Umbilical cord (tissue), 2 donors: ENCODE measurements at places on chromosomes 13 and 19.

- no peak for DNase-seq
These were observed 180.0 kb downstream of the USP12 start for GRCh38 chr13:26991508-26992181.

GRCh38 chr13:26310470-26310869, 56.5 kb downstream of the CDK8 start:
- no peak for DNase-seq

GRCh38 chr19:3398900-3399278, 32.5 kb downstream of the NFIC start:
- DNase-seq, result no peak

GRCh38 chr13:59653916-59654315, 509.8 kb downstream of the DIAPH3 start:
- no peak for DNase-seq

- DNase-seq, result no peak
These were observed 152.4 kb downstream of the TEX29 start for GRCh38 chr13:111472559-111473460.

DNA sequence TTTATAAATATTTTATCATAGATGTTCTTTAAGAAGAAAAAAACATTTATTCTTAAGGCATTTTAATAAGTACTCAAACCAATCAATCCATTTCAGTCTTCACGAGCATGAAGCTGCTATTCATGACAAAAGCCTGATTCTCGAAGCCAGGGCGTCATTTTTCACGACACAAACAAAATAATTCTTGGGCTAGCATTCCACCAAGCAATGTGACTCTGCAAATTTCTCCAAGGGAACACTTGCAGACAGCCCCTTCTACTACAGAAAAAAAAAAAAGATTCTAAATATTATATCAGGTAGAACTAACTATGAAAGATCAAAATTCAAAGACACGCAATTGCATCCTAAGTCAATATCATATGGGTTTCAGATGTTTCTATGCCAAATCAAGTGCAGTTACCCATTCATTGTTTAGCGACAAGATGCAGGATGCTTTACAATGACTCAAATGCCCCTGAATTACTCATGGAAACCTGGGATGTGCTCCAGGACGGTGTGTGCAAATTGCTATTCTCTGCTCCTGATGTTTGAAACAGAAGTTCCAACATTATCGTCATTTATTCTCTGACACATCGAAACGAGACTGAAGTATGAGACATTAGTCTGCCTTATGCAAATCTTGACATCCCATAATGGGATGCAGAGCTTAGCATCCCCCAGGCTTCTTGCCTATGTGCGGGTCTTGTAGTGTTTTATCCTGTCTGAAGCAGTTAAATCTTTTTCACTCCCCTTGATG, 517.7 kb downstream of the MYO16 start:
- no peak for DNase-seq

DNA sequence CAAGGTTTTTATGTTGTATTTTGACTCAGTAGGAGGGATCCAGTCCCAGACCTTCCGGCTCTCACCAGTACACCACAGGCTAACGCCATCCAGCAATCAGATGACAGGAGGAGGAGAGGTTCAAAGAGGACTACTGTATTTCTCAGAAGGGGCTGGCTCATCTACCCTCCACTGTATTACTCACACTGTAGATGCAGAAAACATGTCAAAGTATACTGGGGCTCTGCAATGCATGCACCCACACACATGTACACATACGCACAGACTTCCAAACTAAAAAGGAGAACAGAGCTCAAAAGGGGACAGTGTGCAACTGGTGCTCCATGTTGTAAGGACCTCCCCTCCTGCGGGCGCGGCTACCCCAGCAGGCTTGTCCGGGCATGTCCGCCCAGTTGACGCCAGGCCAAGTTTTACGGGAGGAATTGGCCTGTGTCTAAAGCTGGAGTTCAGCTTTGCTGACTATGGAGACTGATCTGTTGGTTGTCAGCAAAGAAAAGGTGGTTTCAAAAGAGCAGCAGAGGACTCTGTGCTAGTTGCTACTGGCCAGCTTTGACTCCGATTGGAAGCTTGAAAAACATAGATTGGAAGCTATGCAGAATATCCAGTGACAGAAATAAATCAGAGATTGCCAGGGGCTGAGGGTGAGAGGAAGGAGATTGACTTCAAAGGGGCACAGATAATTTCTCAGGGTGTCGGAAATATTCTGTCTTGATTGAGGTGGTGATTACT, 314.2 kb downstream of the DLEU7 start:
- peak; percentile 88 for DNase-seq

DNA sequence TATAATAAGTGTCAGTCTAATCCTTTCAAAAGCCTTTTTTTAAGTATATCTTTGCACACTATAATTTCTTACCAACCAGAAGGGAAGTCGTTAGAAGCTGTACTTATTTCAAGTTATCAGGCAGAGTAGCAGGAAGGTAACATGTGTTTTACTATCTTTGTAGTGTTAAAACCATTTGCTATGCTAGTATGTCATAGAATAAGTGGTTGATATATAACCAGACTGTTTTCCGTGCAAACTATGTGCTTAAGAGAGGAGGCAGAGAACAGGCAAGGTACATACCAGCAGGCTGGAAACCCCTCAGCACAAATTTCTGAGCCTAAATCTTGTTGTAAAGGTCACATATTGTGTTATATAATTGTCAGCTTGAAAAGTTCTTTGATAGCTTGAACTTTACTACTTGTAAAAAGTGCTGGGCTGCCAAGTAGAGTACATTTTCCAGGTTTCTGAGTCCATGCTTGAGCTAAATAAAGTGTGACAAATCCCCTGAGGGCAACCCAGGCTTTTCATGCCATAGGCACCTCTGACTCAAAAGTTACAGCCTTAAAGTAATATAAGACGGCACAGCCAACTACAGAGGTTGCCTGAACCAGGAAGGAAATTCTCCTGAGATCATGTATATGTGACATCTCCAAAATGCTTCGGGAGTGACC, 1297.4 kb downstream of the PCDH9 start:
- no peak for DNase-seq

DNA sequence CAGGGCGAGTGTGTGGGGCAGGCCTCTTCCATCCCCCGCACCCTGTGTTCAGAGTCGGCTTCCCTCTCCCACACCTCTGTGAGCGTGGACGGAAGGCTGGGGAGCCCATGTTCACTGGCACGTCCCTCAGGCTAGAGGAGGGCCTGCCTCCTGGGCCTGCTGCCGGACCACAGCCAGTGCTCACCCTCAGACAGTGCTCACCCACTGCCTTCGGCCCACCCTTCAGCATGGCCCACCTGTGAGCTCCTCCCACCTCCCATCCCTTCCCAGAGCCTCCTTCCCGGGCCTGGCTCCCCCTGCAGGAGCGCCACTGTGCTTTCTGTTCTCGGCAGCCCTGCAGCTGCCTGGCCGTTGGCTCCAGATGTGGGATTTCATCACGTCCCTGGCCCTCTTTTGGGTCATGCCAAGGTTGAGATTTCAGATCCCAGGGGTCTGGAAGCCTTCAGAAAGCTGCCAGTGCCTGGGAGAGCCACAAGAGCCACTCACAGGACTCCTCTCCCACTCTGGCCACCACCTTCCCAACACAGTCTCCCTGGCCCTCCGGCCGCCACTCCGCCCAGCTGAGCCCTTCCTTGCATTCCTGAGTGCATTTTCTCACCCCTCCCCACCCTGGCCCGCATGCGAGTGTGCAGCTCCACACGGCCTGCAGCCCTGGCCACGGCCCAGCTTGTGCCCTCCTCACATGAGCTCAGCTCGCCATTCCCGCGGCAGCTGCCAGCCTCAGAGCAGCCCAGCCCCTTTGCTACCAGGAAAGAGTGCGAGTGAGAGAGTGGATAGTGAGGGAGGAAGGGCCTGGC, 25.3 kb downstream of the CAPN12 start:
- DNase-seq, result peak; percentile 61

GRCh38 chr19:58166708-58167280, 16.1 kb upstream of the ZNF274 start:
- DNase-seq, result no peak

DNA sequence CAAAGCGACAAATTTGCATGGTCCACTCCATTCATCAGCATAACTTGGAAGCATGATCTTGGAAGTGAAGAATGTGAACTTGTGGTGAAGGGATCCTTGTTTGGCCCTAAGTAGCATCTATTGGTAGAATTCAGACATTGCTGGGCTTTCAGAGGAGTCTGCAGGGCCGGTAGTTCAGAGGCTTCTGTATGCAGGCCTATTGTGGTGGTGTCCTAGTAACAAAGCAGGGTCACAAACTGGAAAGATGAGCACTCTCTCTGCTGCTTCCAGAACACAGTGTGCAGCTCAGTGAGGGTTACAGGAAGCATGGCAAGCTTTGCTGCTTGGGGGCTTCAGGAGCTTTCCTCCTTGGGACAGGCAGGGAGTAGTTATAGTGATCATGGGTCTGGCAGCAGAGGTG, 206.0 kb downstream of the TDRD3 start:
- DNase-seq, result no peak

- no peak for DNase-seq
These were observed 7.8 kb downstream of the ILF3 start for GRCh38 chr19:10661946-10662345.

- DNase-seq, result no peak
These were observed 199.1 kb downstream of the DCT start for GRCh38 chr13:94280349-94280748.

- DNase-seq, result no peak
These were observed 21.1 kb downstream of the LATS2 start for GRCh38 chr13:21040120-21040826.

- DNase-seq, result no peak
These were observed 4.2 kb downstream of the NCLN start for GRCh38 chr19:3189702-3190469.

DNA sequence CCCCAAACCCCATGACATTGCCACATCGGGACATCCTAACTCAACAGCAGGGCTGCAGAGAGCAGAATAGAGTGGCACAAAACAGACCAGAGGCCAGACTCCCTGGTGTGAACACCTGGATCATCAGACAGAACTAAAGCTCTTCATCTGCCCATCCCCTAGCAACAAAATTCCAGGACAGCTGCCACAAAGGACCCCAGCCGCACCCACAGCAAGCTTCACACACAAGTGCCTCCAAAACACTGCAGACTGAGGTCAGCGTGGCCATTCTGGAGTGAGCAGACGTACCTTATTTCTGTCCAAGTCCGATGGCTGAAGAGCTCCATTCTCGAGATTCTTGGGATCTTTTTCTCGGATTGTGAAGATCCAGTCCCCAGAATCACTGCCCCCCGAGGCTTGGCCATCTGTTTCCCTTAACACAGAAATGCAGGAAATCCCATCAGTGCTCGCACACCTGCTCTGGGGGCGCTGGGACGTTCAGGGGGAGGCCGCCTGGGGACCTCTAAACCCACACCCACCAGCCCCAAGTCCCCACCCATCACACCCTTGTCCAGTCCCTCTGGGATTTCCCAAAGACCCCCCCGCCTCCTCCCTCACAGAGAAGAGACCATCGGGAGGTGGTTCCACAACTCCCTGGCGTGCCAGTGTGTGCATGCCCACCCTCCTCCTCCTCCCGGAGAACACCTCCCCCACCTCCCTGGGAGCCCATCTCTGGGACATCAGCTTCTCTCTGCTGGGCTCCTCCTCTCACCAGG, 115.2 kb downstream of the STK24 start:
- no peak for DNase-seq

DNA sequence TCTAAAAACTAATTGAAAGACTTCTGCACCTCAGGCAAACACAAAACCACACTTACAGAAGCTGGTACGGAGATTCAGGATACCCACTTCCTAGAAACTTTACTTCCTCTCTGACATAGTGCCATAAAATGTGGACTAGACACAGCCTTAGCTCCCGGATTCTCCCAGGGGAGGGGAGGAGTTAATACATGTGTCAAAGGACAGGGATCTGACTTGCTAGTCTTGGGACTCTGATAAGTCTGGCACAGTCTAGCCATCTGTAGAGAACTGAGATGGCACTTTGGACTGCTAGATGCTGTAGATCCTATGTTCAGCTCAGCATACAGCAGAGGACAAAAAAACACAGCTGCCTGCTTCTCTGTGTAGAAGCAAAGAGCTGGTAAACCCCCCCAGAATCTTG, 769.8 kb upstream of the MIR17HG start:
- no peak for DNase-seq

DNA sequence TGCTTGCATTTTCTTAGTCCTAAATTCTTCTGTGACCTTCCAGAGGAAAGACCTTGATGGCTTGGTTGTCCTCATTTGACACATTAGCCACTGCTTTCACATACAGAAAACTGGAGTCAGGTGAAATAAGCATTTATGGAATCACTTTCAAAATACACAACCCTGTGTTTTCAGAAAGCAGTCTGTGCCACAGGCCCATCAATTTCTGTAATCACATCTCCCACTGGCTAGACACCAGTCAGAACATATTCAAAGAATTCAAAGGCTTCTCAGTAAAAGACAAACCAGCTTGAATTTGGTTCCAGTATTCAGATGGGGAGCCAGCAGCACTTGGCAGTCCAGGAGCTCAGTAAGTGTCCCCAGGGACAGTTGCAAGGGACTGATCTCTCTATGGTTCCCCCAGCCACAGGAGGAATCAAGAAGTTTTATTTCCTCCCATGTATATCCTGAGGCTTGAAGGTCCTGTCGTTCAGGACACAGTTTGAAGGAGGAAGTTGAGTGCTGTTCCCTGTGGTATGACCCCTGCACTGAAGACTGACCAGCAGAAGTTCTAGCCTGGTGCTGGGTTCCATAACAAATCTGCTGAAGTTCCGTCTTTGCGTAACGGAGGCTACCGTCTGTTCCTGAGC, 214.3 kb downstream of the FOXO1 start:
- DNase-seq, result no peak

GRCh38 chr19:14345116-14345763, 36.0 kb upstream of the ADGRE5 start:
- DNase-seq, result no peak

GRCh38 chr19:34284505-34284904, 30.2 kb downstream of the GARRE1 start:
- no peak for DNase-seq

DNA sequence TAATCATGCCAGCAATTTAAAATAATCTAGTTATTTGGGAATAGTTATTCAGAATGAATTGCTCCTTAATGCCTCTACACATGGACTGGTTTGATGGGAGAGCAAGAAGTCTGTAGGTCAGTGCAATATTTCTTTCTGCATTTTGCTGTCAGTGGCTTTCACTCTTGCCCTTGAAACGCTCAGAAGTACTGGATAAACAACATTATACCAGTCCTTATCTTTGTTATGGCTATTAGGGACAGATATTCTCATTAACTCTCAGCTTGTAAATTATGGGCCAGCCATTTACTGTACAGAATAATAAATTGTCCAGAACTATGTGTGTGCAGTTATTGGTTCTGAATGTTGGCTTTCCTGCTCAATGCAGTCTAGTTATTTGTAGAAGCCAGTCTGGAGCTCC, 224.4 kb downstream of the OXGR1 start:
- DNase-seq, result no peak
